ENCODE measurements at places on chromosomes 12 and 14.

- DNase-seq: no peak
These were observed 39.6 kb downstream of the DNAH10 start for GRCh38 chr12:123801573-123802178.

- DNase-seq: no peak
These were observed 1.7 kb downstream of the CREBL2 start for GRCh38 chr12:12613344-12613743.

DNA sequence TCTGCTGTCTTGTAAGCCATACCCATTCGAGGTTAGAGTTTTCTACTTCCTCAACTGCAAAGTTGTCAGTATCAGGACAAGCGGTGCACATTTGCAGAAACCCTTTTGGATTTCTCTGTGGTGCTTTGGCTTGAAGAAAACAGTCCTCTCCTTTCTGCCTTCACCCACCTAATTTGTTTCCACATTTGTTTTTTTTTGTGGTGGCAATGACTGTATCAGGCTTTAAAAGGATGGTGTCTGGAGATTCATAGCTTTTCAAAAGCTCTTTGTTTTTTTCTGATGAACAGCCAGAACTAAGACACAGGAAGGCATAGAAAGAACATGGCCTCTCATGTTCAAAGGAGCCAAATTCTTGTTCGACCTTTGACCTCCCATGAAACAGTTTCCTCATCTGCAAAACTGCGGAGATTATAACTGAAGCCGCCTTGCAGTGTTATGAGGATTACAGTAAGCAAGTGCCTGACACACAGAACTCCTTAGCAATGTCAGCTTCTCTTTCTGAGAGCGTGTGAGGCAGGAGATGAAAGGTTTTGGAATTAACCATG is 270.6 kb upstream of the TBX3 start:
- DNase-seq: no peak

- no peak for DNase-seq
These were observed 35.3 kb downstream of the SDR9C7 start for GRCh38 chr12:56898938-56899337.

GRCh38 chr14:31990183-31990857 is 86.8 kb upstream of the ARHGAP5 start:
- no peak for DNase-seq

GRCh38 chr14:38187528-38187927 is 20.2 kb upstream of the SSTR1 start:
- DNase-seq: no peak

- DNase-seq: peak; percentile 72
These were observed 28.1 kb upstream of the WNK1 start for GRCh38 chr12:724194-724855.

Measured in endodermal cell (in vitro differentiated cells).